ENCODE measurements at places on chromosomes 3 and 15.

DNA sequence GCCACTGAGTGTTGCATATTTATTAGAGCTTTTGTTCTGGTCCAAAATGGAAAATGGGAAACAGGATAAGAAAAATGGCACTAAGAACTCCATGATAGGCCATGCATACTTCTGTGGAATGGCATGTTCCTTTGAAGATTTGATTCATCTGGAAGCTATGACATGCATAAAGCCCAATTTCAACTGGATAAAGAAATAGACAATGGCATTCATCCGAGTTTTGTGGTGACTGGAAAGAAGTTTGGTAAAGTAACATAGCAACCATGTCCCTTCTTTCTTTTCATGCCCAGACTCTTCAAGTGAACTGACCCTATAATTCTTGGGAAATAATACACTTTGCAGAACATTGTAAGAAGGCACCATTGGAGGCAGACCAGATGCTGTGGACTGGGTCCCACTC, 368.4 kb upstream of the IL12A start:
- DNase-seq = no peak

DNA sequence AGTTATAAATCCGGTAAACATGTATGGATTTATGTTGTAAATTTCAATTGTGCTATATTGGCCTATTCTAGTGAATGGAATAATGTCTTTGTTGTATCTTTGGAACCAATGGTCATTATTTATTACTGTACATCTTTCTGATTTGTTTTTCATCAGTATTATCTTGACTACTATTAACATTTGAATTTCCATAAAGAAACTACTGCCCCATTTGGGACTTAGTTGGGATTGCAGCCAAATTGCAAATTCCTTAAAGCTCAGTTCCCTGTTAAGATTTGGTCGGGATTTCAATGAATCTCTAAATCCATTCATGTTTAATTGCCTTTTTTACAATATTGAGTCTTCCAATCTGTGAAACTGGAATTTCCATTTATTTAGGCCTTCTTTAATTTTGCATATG, 822.4 kb upstream of the CADM2 start:
- DNase-seq = no peak

DNA sequence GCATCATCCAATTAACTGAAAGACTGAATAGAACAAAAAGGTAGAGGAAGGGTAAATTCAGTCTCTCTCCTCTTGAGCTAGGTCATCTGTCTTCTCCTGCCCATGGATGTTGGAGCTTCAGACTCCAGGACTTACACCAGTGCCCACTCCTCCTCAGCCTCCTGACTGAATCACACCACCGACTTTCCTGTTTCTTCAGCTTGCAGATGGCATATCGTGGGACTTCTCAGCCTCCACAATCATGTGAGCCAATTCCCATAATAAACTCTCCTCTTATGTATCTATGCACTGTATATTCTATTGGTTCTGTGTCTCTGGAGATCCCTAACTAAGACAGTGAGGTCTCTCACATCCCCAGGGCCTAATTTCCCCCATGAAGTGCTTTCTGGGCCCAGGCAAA, 140.4 kb downstream of the CD47 start:
- DNase-seq = no peak

- no peak for DNase-seq
Measured at GRCh38 chr3:29516164-29516563, 235.3 kb downstream of the RBMS3 start.

DNA sequence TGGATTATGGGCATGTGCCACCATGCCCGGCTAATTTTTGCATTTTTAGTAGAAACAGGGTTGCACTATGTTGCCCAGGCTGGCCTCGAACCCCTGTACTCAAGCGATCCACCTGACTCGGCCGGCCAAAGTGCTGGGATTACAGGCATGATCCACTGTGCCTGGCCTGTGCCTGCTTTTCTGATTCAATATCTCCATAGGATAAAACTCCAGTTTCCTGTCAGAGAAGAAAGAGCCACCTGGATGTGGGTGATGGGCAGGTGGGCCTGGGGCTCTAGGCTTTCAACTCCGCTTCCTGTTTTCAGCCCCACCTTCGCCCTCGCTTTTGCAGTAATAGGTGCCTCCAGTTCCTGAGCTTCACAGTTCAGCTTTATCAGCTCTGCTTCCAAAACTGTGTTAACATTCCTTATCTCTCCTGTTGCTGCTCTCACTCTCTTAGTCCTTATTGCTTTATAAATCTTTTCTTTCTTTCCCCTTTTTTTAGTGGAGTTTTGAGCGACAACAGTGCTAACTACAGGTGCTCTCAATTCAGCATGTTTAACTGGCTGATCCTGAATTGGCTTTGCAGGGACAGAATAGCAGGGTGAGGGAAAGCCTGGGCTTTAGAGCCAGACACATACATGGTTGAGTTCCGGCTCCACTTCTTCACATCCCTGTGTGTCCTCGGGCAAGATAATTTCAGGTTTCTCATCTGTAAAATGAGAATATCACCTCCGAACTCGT, 21.1 kb upstream of the PDE8A start:
- no peak for DNase-seq
